ENCODE measurements at places on chromosomes 1 and 21. TPM values are rescaled to one million over a fixed set of nuclear protein-coding genes. Genes with fewer than 3 reads are reported as not detected.

The LRRC7 gene
- 0.96 TPM for total RNA-seq

The C1orf53 gene
- 3.9 TPM for total RNA-seq

The F5 gene
- 0.08 TPM for total RNA-seq

The SLC44A5 gene
- 0.06 TPM for total RNA-seq

The ZNF683 gene
- total RNA-seq, result not detected

The SLAMF9 gene
- not detected for total RNA-seq

The NBPF6 gene
- total RNA-seq, result not detected

The DDR2 gene
- total RNA-seq, result 6.7 TPM

DNA sequence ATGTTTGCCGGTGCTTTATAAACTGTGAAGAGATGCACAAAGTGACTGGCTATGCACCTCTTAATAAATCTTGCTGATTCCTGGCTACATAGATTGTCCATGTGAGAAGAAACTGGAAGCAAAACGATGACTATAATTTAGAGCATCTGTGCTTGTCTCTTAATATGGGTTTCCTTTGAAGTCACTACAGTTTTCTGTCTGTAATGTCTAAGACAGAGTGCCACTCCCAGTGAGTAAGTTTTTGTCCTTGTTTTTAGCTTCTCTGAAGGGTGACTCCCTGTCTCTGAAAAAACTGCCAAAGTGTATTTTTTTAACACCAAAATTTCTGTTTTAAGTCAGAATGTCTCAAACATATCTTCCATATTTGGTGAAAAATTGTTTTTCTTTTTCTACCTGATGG lies 175.1 kb downstream of the FASLG start:
- no peak overlapping the region for H3K4me3 ChIP-seq
- H3K4me1 ChIP-seq, result no peaks in the 10 kb centered on the region
- DNase-seq, result no peak
- H3K36me3 ChIP-seq, result no peaks in the 10 kb centered on the region

DNA sequence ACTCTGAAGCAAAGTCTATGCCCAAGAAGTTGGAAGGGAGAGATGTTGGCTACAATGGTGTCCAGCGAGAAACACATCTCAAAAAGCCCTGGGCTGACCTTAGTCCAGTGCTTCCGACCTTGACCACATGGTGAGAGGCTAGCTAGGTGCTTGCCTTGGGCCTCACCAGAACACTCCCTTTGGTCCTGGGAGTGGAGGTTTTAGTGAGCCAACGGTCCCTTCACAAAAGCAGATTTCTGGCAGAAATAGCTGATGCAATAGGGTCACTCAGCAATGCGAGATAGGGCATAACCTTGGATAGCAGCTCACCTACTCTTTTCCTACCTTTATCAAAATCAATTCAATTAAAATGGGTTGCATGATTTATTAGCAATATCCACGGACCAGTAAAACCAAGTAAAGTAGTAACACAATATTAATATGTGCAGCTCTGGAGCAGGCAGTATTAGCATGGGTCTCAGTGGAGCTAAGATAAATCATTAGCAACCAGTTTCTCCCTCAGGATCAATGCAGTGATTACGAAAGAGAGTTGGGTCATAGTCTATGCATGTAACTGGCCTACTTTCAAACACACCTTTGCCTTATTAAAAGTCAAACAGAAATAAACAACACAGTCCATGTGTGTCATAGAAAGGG lies 1.9 kb downstream of the SLC30A10 start:
- DNase-seq, result no peak
- H3K36me3 ChIP-seq, result no peaks in the 10 kb centered on the region
- no peak overlapping the region for H3K4me3 ChIP-seq
- peaks cover 31% of the 10 kb centered on the region for H3K27me3 ChIP-seq

DNA sequence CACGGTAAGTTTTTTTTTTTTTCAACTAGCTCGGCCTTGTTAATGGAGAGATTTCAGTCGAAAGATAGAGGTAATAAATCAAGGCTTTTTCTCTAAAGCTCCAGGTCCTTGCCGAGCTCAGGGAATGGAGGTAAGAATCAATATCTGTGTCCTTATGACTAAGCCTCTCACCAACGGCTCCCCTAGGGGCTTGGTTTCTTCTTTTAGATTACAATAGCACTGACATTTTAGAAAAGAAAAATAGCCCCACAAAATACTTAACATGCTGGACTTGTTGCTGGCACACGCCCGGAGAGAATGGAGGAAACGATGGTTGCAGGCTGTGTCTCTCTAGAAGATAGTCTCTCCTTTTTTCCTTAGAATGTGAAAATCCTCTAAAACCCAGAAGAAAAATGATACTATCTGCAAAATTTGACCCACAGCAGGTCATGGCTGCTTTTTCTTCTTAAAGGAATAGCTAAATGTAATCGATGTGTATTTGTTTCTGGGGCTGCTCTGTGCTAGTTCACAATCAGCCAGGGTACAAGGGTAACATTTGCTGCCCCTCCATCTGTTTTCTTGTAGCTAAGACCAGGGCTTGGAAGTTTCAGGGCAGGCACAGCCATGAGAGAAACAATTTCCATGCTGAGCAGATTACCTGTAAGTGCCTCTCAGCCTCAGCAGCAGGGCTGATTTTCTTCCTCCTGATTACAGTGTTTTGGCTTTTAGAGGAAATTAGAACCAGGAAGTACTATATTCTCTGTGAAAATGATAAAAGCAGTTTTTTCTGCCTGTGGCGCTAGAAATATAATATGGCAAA lies 86.2 kb upstream of the GNG12 start:
- DNase-seq, result no peak
- no peak overlapping the region for H3K4me3 ChIP-seq
- no peaks in the 10 kb centered on the region for H3K4me1 ChIP-seq
- no peaks in the 10 kb centered on the region for H3K27me3 ChIP-seq

DNA sequence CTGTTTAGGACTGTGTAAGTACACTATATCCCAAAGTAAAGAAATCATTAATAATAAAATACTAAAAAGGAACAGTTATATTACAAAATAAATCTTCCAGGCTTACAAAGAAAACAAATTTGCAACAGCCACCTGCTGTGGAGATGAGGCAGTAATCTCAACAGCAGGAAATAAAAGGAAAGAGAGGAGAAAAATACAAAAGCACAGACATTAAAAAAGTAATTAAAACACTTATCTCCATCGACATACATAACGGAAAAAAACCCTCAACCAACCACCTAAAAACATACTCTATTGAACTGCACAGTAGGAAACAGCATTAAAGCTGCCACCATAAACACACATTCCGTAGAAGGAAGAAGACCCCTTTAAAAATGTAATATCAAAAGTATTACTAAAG lies 317.6 kb downstream of the DPYD start:
- H3K27me3 ChIP-seq, result no peaks in the 10 kb centered on the region
- no peaks in the 10 kb centered on the region for H3K36me3 ChIP-seq
- H3K27ac ChIP-seq, result no peak overlapping the region
- H3K4me3 ChIP-seq, result no peak overlapping the region
- no peaks in the 10 kb centered on the region for H3K4me1 ChIP-seq

DNA sequence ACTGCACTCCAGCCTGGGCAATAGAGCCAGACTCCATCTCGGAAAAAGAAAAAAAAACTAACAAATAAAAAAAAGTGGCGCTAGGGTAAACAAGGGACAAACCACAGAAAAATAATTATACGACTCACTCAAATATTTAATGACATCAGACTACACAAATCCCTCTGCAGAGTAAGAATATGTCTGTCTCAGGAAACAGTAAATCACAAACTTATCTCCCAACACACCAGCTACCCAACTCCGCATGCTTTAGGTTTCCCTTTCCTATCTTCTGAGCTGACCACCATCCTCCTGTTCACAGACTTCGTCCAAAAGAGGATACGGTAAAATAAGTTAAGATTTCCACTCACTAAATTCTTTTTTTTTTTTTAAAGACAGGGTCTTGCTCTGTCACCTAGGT lies 16.2 kb downstream of the WDR47 start:
- H3K4me3 ChIP-seq, result no peak overlapping the region
- no peaks in the 10 kb centered on the region for H3K27me3 ChIP-seq
- peaks cover 6% of the 10 kb centered on the region for H3K36me3 ChIP-seq
- no peak for DNase-seq
- no peak overlapping the region for H3K27ac ChIP-seq
- no peaks in the 10 kb centered on the region for H3K4me1 ChIP-seq

DNA sequence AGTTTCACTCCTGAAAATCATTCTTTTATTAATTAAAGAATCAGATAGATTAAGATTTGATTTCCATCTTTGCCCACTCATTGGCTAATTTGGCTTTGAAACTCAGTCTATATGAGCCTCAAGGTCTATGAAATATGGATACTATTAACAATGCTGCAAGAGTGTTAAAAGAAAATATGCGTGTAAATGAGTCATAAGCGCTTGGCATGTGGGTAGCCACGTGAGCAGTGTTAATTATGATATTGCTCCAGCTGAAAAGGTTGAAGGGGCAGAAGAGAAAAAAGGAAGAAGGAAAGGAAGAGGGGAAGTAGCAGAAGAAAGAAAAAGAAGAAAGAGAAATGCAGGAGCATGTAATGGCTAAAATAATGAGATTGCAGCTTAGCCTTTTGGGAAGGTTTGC lies 151.4 kb downstream of the CHRM3 start:
- no peak overlapping the region for H3K27ac ChIP-seq
- no peaks in the 10 kb centered on the region for H3K36me3 ChIP-seq
- no peaks in the 10 kb centered on the region for H3K4me1 ChIP-seq
- H3K27me3 ChIP-seq, result no peaks in the 10 kb centered on the region
- H3K4me3 ChIP-seq, result no peak overlapping the region

DNA sequence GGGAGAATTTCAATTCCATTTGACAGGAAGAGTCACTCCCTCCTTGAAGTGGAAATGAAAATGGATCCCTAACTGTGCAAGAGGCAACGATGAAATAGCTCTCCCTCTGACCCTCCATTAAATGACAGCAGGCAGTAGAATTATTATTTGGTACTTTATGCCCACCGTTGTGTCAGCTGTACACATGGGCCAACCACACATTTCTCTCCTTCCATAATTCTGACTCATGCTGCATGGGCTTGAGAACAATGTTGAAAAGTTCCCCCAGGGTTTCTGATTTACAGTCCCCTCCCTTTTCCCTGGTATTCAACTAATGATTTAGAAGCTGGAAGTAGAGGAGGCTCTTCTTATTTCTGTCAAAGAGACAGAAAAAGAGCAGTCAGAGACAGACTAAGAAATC lies 103.5 kb downstream of the RGS7 start:
- H3K4me3 ChIP-seq, result no peak overlapping the region
- no peaks in the 10 kb centered on the region for H3K36me3 ChIP-seq
- no peak overlapping the region for H3K27ac ChIP-seq
- DNase-seq, result no peak

GRCh38 chr1:176211396-176212165 lies 4.5 kb upstream of the COP1 start:
- no peak overlapping the region for H3K4me3 ChIP-seq
- no peaks in the 10 kb centered on the region for H3K27me3 ChIP-seq
- H3K36me3 ChIP-seq, result no peaks in the 10 kb centered on the region
- no peak overlapping the region for H3K27ac ChIP-seq
- H3K4me1 ChIP-seq, result peaks cover 6% of the 10 kb centered on the region
- no peak for DNase-seq

- no peaks in the 10 kb centered on the region for H3K36me3 ChIP-seq
- DNase-seq, result no peak
- H3K4me1 ChIP-seq, result peaks cover 60% of the 10 kb centered on the region
- H3K27me3 ChIP-seq, result no peaks in the 10 kb centered on the region
- peak within 1 kb of the TSS; percentile 99 for H3K27ac ChIP-seq
These were observed at the start of gene MEF2D for GRCh38 chr1:156500543-156500792. Gene MEF2D, minus strand, starts transcription at chr1:156500775. Its CDS starts 17,483 bp downstream, at chr1:156483292.

DNA sequence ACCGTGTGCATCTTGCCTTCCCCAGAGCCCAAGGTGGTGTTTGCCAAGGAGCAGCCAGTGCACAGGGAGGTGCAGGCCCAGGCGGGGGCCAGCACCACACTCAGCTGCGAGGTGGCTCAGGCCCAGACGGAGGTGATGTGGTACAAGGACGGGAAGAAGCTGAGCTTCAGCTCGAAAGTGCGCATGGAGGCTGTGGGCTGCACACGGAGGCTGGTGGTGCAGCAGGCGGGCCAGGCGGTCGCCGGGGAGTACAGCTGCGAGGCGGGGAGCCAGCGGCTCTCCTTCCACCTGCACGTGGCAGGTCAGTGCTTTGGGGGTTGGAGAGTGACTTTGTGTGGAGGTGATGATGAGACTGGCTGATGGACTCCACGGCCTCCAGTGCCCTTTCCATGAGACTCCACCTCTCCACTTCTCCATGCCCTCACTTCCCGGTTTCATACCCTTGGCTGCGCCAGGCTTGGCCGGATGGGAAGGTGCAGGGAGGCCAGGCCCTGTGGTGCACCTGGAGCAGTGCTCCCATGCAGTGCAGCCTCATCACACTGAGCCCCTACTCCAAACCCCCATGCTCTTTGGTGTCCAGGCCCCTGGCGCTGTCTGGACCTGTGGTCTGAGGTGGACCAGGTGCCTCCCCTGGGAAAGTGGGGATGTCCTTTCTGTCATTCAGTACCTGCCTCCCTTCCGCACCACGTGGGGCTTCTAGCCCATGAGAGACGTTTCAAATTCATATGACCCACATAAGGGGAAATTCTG lies 49.0 kb downstream of the OBSCN start:
- H3K36me3 ChIP-seq, result peaks cover 86% of the 10 kb centered on the region
- DNase-seq, result no peak
- H3K4me3 ChIP-seq, result no peak overlapping the region
- H3K4me1 ChIP-seq, result peaks cover 9% of the 10 kb centered on the region
- H3K27me3 ChIP-seq, result no peaks in the 10 kb centered on the region

DNA sequence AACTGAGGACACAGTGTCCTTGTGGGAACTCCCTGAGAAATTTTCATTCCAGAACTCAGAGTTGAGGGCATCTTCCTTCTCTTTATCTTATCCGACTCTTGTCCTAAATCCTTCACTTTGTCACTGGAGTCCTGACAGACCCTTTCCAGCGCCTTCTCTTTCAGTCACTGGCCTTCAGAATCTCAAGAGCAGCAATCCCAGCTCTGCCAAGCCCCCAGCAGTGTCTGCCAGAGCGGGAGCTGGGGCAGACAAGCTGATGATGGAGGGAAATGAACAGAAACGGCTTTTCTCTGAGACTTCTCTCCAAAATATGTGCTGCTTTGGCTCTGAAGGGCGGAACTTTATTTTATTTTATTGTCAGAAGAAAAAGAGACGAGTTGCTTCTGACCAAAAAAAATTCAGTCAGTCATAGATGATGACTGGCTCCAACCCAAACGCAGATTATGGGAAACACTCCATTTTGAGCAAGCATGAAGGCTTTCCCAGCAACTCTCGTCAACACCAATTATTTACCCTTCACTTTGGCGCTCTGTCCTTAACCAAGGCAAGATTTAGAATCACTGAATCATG lies 32.2 kb downstream of the MIS18A start:
- no peak overlapping the region for H3K27ac ChIP-seq
- no peak for DNase-seq
- no peaks in the 10 kb centered on the region for H3K4me1 ChIP-seq
- no peaks in the 10 kb centered on the region for H3K27me3 ChIP-seq
- H3K36me3 ChIP-seq, result no peaks in the 10 kb centered on the region
- H3K4me3 ChIP-seq, result no peak overlapping the region

GRCh38 chr1:156920233-156921052 lies at the start of gene LRRC71:
Gene LRRC71, plus strand, starts transcription at chr1:156920632. Its CDS starts 172 bp downstream, at chr1:156920804.
- H3K36me3 ChIP-seq, result no peaks in the 10 kb centered on the region
- H3K4me3 ChIP-seq, result peak within 1 kb of the TSS; percentile 41
- H3K27ac ChIP-seq, result no peak within 1 kb of the TSS
- peak; percentile 82 for DNase-seq
- H3K27me3 ChIP-seq, result peaks cover 59% of the 10 kb centered on the region
- peaks cover 6% of the 10 kb centered on the region for H3K4me1 ChIP-seq

- peaks cover 11% of the 10 kb centered on the region for H3K27me3 ChIP-seq
- H3K27ac ChIP-seq, result no peak overlapping the region
- no peaks in the 10 kb centered on the region for H3K4me1 ChIP-seq
These were observed 8.6 kb upstream of the NTNG1 start for GRCh38 chr1:107132195-107132594.

All from psoas muscle (tissue), 8 donors.